WERI-Rb-1 (cell line): ENCODE measurements at places on chromosomes 2 and 18.

DNA sequence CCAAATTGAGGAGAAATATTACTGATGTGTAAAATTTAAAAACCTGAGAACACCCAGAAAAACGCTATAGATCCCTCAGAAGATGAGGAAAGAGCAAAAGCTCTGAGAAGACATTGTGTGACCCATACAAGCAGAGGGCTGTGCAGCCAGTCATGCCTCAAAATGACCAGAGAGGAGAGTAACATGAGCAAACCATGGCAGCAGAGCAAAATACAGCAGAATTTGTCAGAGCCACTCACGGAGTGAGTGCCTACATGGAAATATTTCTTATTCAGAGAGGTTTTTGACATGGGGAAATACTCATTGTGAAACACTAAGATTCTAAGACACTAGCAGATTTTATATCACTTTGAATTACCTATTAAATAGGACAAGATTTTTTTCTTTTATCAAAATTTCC, 96.8 kb upstream of the DNAJC10 start:
- DNase-seq: no peak

GRCh38 chr2:175766880-175767279, 235.2 kb downstream of the LNPK start:
- no peak for DNase-seq

DNA sequence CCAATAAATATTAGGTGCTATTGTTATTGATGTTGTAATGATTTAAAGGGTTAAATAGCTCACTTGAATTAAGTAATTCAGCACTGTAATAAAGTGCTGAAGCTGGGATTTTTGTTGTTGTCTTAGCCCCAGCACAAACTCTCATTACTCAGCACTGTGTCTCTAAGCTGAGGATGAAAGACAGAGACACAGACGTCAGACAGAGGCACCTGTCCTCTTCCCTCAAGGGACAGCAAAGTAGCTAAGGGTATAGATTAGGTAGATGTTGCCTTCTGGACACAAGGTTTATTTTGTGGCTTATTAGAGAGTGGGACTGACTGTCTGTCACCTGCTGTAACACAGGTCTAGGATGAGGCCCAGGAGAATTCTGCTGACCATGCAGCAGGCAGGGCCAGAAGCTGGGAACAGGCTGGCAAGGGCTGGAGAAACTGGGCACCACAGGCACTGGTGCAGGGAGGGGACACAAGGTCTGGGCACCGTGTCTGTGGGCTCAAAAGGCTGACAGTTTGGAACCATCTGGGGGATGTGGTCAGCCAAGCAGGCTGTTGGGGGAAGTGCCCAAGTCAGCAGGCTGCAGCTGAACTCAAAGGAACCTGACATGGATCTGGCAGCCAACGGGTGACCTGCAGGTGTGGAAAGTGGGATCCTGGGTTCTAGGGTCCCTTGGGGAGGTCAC, 20.0 kb upstream of the PTPN4 start:
- no peak for DNase-seq

DNA sequence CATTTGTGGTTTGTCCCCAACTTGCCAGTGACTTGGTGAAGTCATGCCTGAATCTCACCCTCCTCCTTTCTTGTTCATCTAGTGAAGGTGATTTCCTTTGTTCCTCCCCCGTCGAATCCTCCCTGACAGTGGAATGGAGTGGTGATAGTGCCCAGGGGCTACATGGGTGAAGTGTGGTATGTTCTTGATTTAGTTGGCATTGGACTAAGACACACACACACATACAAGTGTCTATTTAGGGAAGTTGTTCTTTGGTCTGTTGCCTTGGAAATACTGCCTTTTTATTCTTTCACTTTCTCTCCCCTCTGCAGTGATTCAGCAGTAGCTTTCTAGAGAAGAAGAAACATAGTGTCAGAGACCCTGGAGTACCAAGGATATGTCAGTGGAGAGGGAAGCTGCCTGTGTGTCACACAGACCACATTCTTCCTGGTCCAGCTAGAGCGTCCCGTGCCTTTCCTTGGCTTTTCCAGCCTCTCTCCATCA, 10.9 kb downstream of the INPP4A start:
- DNase-seq: no peak

- no peak for DNase-seq
Observed at GRCh38 chr2:229109195-229109594, 161.9 kb downstream of the PID1 start.

DNA sequence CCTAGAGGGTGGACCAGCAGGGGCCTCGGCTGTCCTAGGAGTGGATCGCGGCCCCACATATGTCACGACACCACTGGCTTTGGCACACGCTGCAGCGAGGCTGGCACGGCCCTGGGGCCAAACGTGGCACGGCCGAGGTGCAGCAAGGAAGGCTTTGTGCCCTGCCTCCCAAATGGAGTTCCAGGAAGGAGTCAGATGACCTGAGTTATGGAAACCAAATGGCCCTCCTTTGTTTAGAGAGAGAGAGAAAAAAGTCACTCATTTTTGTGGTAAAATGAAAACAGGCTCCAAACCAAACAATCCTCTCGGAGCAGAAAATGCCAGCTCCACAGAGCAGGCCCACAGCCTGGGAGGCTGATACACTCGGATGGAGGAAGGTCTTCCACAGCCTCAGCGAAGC, 105.6 kb downstream of the ANTXR1 start:
- no peak for DNase-seq

GRCh38 chr2:230915319-230915718, 9.7 kb downstream of the GPR55 start:
- DNase-seq: no peak

- no peak for DNase-seq
Observed at GRCh38 chr2:61774351-61774750, 79.5 kb downstream of the FAM161A start.

GRCh38 chr2:133571249-133571648, 3.0 kb upstream of the NCKAP5 start:
- no peak for DNase-seq

GRCh38 chr18:50776383-50776782, 43.4 kb downstream of the MRO start:
- DNase-seq: no peak

- DNase-seq: peak; percentile 71
Observed at GRCh38 chr2:23492337-23492675, 107.3 kb downstream of the KLHL29 start.

DNA sequence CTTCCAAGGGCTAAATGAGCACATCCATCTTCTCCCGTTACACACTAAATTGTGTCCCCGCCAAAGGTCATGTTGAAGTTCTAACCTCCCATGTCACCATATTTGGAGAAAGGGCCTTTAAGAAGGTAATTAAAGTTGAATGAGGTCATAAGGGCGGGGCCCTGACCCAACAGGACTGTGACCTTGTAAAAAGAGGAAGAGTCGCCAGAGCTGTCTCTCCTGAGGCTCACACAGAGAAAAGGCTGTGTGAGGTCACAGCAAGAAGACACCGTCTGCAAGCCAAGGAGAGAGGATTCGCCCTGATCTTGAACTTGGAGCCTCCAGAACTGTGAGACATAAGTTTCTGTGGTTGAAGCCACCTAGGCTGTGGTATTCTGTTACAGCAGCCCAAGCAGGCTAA, 24.1 kb downstream of the TRABD2A start:
- DNase-seq: no peak

DNA sequence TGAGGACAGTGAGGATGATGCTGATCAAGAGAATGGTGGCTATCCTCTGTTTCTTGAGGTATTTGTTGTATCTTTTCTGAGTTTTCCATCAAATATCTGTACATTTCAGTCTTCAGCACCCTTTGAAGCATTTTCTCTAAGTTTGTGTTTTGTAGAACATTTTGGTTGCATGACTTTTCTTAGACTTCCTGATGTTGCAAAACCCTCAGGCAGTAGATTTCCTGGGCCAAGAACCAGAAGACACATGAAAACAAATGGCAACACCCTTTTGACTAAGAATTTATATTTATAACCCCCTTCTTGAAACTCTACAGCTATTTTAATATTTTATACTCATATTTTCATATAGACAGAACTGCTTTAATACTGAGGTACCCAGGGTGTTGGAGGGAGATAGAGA, 16.2 kb downstream of the HNMT start:
- DNase-seq: no peak

DNA sequence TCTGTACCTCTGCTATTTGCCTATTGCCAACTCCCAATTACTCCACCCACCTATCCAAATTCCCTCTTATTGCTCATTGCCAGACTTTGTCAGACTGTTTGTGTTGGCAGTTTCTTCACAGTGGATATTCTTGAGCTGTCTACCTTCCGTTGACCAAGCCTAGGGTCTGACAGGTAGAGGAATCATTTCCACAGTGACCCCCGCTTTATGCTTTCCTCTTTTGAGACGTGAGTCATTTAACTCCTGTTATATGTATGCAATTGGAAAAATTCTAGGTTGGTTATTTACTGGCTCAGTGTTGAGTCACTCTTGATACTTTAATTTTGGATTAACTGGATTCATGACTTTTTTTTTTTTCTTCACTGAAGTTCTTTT, 187.7 kb downstream of the IRS1 start:
- DNase-seq: no peak

DNA sequence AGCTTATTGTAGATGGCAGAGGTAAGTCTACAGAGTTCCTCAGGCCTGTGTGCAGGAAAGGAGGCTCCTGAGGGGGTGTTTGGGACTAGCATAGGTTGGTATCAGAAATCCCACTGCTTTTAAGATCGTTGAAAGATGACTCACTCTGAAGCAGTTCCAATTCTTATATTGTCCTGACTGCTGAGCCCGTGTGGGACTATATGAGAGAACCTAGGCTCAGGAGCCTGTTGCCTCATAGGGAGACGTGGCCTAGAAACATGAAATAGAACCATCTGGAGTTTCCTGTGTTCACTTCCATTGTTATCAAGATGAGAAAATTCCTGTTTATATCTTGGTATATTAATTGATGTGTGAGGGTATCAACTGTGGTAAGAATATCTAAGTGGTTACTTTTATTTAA, 5.7 kb downstream of the CCT7 start:
- no peak for DNase-seq

DNA sequence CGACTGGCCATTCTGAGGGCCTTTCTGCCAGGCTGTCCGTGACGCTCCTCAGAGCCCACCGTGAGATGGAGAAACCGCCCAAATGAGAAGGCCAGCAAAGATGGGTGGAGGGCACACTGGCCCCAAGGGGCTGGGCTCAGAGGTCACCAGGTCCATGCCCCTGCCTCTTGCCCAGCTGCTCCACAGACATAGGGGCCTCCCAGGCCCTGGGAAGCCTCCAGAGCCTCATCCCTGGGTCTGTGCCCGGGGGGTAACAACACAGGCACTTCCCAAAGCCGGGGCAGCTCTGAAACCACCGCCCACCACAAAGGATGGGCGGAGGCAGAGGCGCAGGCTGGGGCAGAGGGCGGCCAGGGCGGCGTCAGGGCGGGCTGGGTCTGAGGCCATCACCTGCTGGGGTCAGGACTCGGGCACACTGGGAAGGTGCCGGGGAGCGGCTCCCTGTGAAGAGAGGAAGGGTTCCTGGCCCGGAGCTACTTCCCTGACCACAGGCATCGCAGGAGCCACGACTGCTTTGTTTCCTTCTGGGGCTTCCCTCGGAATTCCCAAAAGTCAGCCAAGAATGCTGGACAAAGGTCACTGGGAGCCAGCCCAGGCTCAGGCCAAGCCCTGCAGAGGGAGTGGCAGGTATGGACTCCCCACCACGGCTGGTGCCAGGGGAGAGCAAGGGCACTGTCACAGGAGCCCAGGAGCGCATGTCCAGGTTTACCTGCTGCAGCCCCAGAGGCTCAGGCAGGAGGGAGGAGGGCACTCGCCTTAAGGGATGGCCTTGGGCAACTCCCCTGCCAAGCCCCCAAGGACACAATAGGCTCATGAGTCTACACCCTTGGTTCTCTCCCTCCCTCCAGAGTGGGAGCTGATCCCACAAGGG, 9.4 kb downstream of the CYP26B1 start:
- peak; percentile 9 for DNase-seq

DNA sequence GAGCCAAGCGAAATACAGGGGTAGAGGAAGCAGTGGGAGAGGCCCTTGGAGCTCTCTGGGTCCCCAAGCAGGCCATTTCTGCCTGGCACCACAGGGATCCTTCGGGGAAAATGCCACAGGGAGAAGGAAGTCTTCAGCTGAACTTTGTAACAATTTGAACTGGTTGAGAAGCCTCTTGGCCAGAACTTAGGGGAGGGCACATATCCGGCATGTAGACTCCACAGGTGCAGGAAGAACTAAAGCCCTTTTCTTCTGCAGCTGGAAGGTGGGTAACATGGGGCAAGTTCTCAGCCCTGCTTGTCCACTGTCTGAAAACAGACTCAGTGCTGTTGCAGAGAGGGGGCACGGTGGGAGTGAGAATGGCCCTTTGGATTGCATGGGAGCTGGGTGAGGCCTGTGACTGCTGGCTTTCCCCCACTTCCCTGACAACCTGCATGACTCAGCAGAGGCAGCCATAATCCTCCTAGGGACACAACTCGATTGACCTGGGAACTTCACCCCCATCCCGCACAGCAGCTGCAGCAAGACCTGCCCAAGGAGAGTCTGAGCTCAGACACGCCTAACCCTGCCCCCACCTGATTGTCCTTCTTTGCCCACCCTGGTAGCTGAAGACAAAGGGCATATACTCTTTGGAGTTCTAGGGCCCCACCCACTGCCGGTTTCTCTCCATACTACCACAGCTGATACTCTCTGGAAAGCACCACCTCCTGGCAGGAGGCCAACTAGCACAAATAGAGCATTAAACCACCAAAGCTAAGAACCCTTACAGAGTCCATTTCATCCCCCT, 101.6 kb upstream of the FAM136A start:
- peak; percentile 28 for DNase-seq

DNA sequence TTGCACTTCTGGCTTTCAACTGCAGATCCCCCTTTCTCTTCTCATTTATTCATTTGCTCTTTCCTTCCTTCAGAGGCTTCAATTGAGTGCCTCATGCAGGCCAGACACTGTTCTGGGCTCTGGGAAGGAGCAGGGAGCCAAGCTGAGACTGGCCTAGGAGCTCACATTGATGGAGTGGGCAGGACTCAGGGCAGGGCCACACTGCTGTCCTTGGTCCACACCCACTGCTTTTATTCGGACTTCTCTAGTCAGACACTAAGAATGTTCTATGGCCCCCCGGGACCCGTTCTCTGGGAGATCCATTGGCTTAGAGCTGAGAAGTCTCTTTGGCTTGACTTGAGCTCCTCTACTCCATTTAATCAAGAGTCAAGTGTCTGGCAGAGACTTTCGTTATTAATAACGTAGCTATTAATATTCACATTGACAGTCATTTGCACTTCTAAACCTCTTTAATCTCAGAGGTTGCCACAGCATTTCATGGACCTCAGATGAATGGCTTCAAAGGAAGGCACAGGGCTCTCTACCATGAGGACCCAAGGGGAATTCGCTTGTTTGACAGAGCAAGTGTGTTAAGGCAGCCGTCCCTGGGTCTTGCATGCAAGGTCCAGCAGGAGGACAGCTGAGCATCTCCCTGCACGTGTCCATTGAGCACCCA, 20.1 kb downstream of the SH3RF3 start:
- no peak for DNase-seq

DNA sequence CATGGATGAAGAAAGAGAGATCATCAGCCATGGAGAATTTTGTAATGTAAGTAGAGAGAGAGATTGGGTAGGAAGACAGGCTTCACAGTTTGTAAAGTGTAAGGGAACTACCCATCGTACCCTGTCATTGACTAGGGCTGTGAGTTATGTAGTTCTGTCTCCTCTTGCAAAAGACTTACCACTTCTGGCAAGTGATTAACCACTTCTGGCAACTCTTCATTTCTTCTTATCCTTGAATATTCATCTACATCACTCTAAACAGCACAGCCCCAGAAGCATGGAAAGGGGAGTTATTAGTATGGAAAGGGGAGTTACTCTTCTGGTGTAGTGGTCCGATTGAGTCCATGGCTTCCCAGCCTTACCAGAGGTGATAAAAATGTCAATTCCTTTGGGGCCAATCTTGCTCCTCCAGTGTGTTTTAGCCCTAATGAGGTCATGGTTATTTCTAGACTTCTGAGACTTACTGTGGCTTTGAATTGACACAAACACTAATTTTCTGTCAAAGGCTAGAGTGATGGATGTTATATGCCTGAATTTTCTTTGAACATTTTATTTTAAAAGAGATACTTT, 52.0 kb downstream of the STAT1 start:
- DNase-seq: no peak
